DMS79 (cell line): ENCODE measurements at places on chromosomes 7 and 10.
A peak's percentile ranks its signal among the peaks of the same experiment; 100 is the strongest.

- DNase-seq: peak; percentile 81
Observed at GRCh38 chr10:21533467-21534279, at the start of gene MLLT10. Gene MLLT10 (plus strand): TSS chr10:21534232. CDS start chr10:21534645, 413 bp downstream.

GRCh38 chr7:42714356-42714755, 197.5 kb downstream of the C7orf25 start:
- DNase-seq: no peak

- no peak for DNase-seq
Observed at GRCh38 chr7:137469191-137469811, 125.8 kb upstream of the PTN start.

- DNase-seq: no peak
Observed at GRCh38 chr7:1214516-1214915, 18.2 kb upstream of the UNCX start.

GRCh38 chr10:78209970-78210369, 176.3 kb downstream of the RPS24 start:
- DNase-seq: no peak

- peak; percentile 8 for DNase-seq
Observed at GRCh38 chr7:43758822-43759683, 573 bp downstream of the BLVRA start.

GRCh38 chr7:134535272-134535918, 8.0 kb downstream of the AKR1B10 start:
- DNase-seq: no peak

DNA sequence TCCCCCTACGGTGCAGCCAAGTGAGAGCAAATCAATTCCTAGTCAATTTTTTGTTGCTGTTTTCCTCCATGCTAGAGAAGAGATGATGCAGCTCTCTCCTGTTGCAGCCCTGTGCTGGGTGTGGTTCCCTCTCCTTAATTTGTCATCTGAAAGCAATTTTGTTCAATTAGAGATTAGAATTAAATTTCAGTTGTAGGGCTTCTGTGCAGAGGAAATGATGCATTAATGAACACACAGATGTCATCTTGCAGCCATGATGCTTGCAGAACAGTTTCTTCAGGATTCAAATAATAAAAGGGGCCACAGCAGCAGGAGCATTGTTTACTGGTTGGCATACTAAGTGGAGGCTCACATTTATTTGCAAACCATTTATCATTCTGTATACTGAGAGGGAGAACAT, 266.0 kb downstream of the AUTS2 start:
- DNase-seq: no peak

GRCh38 chr7:95104739-95105138, 197.3 kb downstream of the PPP1R9A start:
- DNase-seq: peak; percentile 2

- peak; percentile 69 for DNase-seq
Observed at GRCh38 chr10:33657154-33657908, 322.9 kb upstream of the NRP1 start.

DNA sequence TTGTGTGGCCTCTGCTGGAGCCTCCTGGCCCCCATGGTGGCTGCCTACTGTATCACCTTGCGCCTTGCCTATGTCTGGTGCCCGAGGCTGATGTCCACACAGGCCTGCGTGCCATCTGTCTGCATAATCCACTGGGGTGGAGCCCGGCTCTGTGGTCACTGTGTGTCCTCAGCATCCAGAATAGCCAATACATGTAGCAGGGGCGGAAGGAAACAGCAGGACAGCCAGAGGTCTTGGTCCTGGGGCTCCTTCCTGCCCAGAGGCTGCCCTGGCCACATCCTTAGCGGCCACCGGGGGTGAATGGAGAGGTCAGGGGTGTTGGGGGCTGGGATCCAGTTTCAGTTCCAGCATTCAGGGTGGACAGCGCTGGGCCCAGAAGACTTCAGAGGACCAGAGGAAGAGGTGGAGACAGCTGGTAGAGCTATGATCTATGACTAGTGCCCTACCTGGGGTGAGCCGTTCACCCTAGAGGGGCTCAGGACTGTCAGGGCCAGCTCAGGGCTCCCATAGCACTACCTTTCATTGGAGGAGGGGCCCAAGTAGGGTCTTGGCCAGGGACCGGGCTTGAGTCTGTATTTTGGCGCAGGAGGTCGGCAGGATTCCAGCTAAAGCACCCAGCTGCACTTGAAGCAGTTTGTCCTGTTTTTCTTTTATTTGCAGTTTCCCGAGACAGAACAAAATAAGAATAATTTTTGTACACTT, 15.9 kb downstream of the YKT6 start:
- DNase-seq: no peak

DNA sequence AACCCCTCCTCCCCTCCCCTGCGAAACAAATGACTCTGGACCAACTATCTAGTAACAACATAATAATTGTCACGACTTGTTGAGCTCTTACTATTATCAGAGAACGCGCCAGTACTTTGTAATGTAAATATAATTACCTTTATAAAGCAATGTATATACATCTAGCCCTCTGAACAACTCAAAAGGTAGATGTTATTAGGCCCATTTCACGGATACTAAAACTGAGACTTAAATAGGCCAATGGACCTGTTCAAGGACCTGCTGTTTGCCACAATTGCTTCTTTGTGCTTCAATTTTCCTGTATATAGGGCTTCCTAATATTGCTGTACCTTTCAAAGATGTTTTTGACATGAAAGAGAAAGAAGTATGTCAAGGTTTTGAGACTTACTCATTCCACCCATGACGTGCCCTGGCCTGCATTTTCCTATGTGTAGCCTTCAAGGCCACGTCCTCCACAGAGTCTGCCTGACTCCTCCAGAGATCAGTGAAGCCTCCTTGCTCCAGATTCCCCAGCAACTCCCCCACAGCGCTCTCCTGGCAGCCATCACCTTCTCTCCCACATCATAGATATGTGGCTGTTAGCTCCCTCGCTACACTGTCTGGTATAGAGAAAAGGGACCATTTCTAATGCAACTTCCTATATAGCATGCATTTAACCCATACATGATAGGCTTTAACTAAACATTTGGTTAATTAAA, 156.6 kb downstream of the SKIDA1 start:
- DNase-seq: no peak

GRCh38 chr10:3708852-3709251, 76.2 kb downstream of the KLF6 start:
- no peak for DNase-seq

GRCh38 chr7:105952917-105953595, 10.0 kb upstream of the CDHR3 start:
- no peak for DNase-seq

DNA sequence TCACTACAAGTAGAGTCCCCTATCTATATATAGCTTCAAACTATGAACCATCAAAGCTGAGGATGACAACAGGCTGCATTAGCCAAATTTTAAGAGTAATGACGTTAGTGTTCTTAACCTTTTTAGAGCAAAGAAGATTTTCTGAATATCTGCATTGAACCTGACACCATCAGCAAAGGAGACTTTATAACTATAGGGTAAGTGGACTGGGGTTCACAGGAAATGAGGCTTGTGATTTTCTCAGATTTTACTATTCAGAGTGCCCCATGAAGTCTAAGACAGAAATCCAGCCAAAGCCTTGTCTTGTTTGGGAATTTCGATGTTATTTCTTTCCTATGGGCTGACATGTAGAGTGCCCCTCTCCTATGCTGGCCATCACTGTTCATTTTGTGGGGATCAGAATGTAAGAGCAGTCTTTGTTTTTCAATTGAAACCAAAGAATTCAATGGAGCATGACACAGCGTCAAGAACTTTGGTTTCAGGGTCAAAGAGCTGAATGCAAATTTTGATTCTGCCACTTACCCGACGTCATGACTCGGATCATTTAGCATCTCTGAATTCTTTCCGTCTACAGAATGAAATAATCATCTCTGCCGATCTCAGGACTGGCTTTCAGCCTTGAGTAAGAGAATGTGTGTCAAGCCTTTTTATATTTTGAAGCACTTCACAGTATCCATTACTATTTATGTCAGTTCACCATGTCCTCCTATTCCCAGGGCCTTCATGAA, 52.7 kb downstream of the DENND11 start:
- DNase-seq: peak; percentile 70

GRCh38 chr7:50962281-50962883, 179.7 kb upstream of the GRB10 start:
- no peak for DNase-seq

DNA sequence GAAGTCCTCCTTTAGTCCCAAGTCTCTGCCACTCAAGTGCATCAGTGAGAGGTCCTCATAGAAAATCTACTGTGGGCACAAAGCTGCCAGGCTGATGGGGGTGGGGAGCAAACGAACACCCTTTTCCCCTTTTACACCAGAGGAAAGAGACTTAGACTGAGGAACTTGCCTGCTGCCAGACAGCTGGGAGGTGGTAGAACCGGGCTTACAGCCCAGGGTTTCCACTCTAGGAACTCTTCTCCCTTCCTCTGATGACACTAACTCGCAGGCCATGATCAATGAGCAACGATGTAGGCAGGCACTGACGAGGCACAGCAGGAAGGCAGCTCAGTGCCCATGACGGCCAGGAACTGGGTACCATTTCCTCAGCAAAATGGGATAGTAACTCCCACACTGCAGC, 11.0 kb upstream of the SH2D4B start:
- no peak for DNase-seq

GRCh38 chr7:5422396-5423305, 983 bp downstream of the TNRC18 start:
- no peak for DNase-seq

- no peak for DNase-seq
Observed at GRCh38 chr10:42593284-42593683, 45.1 kb downstream of the ZNF33B start.

DNA sequence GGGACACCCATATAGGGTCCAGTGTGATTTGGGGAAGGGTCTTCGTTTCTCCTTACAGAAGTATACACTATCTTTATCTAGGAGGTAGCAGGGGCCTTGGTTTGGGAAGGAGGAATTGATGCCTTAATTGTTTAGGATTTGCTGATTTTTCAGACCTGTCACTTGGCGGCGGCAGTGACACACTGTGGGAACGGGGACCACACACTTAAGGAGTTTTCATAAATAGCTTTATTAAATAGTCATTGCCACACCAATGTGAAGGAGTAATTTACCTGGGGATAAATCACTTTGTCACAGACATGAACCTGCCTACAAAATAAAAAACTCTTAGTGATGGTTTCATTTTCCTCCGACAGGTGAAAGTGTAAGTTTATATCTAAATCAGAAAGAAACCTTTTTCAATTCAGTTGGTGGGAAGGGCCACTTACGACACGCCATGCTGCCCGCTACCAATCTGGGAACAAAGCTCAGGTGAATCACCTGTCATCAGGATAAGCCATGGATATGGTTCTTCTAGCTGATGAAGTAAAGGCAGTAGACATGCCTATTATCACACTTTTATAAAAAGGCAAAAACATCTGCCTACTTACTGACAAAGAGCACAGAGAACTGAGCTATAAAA, 12.3 kb upstream of the ENO4 start:
- no peak for DNase-seq

DNA sequence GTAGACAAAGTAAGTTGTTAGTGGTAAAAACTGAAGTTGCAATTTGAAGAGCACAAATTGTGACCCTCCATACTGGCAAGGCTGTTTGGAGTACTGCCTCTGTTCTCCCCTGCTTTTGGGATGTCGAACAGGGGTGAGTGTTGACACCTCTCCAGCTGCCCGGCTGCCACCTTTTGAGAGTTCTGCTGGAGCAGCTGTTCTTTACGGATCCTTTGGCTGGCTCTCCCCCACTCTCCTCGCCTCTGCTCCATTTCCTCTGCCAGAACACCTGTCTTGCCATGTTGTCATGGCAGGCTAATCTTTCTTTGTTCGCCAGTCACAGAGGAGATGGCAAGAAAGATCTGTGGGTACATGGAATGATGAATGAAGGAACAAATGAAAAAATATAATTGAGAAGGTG, 34.9 kb downstream of the INSYN2A start:
- no peak for DNase-seq

DNA sequence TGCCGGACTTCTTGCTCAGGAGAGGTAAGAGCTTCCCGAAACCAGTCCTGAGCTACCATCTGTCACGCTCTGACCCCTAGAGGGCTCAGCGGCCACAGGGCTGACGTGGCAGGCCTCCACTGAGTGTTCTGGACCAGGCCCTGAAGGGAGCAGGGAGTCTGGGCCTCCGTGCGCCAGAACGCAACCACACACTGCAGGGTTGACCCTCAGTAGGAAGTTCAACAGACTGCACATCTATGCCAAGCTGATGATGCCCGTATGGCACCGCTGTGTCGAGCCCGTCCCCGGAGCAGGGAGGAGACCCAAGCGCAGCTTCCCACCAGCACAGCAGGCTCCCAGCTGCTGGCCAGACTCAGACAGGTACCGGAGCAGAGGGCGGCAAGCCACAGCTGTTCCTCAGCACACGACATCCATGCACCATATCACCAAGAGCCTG, 39.2 kb downstream of the CAMK2B start:
- DNase-seq: no peak

DNA sequence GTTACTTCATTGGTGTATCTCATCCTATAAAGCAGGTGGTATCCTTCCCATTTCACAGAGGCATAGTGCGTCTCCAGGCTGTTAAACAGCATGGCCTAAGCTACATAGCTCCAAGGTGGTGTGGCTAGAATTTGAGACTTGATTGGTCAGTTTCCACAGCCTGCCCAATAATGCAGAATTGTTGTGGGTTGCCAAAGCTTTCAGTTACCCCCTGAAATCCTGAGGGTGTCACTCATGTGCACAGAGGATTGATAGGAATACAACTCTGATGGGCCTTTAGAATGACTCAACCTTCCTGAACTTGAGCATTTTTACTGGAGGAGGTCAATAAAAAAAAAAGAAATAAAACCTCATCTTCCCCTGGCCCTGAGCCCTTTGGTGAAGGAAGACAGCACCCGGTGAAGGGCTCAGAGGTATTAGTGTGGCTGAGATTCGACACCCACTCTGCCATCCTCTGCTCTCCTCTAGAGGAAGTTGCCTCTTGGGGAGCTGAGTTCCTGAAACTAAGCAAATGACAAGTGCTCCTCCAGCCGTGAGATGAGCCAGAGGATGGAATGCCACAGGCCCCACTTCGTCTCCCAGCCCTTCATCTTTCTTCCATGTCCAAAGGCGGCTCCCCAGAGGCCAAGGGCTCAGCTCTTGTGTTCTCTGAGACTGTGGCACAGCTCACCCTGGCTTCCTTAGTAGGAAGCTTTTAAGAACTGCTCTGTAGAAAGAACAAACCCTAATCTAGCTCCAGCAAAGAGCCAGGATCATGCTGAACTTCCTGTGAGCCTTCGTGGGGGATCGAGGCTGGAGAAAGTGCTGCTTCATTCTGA, 1.0 kb downstream of the ACSL5 start:
- no peak for DNase-seq

- DNase-seq: no peak
Observed at GRCh38 chr7:5636914-5637313, 144.5 kb downstream of the RNF216 start.

GRCh38 chr10:32332299-32332750, 14.6 kb downstream of the EPC1 start:
- no peak for DNase-seq

- DNase-seq: no peak
Observed at GRCh38 chr10:131452926-131453720, 141.6 kb upstream of the TCERG1L start.

GRCh38 chr10:122875843-122876466, 3.4 kb downstream of the FAM24B start:
- peak; percentile 74 for DNase-seq
